Fibroblast of pulmonary artery (primary cell): ENCODE measurements at places on chromosomes 2 and 18.
A peak's percentile ranks its signal among the peaks of the same experiment; 100 is the strongest.

DNA sequence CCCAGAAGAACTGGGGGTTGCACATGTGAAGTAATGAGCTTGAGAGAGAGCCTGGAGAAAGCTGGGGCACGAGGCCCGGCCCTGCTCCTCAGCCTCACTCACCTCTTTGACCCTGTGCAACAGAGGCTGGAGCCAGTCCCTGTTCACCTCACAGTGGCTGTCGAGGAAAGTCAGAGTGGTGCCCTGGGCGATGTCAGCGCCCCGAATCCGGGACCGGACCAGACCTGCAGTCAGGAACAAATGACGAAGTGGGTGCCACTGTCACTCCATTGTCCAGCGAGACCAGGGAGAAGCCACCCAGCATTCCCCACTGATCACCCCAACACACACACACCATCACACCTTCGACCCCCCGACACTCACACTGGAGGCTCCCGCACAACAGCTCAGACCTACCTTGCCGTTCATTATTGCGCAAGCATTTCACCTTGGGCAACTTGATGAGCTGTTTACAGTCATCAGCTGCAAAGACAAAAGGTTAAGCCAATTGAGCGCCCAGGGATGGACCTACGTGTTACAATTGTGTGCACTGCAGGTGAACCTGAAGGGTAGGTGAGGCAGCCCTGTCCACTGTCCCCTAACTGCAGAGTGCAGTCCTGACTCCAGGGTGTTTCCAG lies 148.4 kb upstream of the CAPN13 start:
- DNase-seq, result no peak

GRCh38 chr18:78949216-78949615 lies 30.4 kb upstream of the SALL3 start:
- no peak for DNase-seq

- no peak for DNase-seq
Observed at GRCh38 chr2:14420851-14421250, 211.7 kb upstream of the LRATD1 start.

GRCh38 chr2:60347781-60348180 lies 205.7 kb downstream of the BCL11A start:
- no peak for DNase-seq

GRCh38 chr2:55860832-55861231 lies 62.8 kb downstream of the EFEMP1 start:
- DNase-seq, result no peak

GRCh38 chr2:54047091-54047490 lies 68.3 kb upstream of the ACYP2 start:
- DNase-seq, result no peak

DNA sequence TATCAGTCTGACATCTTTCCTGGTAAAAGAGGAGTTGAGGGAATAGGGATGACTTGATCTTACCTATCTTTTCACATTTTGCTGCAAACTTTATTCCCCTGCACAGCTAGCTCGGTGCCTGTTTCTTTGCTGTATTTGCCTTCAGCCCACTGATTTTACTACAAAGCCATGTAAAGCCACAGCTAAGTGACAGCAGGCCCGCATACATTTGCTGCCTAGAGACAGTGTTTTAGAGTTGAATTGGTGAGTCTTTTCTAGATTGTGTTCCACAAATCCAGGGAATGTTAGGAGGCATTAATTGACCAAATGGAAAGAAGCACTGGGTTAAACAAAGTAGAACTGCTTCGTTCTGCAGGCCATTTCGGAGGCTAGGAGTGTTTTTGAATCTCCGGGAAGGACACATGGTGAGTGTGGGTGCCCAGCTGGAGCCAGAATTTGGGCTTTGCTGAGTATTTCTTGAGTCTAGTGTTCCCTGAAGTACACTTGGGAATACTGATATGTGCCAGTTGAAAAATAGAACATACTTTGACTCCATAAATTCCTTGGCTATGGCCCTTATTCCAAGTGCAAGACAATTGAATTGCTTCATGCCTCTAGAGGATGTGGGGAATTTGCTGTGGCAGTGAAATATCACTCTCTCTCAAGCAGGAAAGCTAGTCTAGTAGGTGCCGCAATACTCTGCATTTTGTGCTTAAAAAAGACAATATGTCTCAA lies 329.8 kb downstream of the PTPRM start:
- peak; percentile 55 for DNase-seq

- DNase-seq, result no peak
Observed at GRCh38 chr2:36515538-36515937, 82.4 kb downstream of the FEZ2 start.

GRCh38 chr2:119753041-119753929 lies 6.4 kb upstream of the PTPN4 start:
- peak; percentile 73 for DNase-seq

DNA sequence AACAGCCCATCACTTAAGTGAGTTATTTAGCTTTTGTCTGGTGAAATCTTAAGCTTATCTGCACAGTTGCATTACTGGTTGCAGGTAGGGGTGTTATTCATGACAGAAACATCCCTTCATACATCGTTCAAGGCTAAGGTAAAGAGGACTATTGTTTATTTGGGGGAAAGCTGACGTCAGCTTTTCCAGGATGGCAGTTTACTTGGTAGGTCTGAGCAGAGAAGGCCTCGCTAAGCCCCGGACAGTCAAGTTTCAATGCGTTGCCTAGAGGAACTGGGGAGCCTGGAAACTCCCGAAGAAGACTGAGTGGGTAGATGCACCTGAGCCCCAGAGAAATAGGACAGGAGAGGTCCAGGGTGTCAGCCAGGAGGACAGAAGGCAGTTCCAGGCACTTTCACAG lies 2.2 kb downstream of the RNU4ATAC start:
- no peak for DNase-seq

- DNase-seq, result no peak
Observed at GRCh38 chr2:101985101-101985792, 6.5 kb upstream of the IL1R2 start.

DNA sequence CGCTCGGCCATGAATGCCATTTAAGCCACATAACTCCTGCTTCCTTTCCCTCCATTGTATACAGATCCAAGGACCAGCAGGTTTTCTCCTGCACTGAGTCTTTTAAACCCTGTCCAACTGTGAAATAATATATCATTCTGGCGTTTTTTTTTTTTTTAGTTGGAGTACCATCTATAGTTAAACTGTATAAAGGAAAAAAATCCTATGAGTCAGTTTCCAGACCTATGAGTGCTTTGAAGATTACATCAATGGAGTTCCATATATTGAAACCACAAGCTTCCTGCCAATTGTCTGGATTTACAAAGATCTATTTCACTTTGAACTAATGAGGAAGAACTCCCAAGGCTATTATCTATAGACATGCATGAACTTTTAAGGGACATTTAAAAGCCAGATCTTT lies 2.4 kb upstream of the MALT1 start:
- peak; percentile 33 for DNase-seq

GRCh38 chr2:238267341-238267710 lies 21.1 kb downstream of the PER2 start:
- DNase-seq, result no peak

DNA sequence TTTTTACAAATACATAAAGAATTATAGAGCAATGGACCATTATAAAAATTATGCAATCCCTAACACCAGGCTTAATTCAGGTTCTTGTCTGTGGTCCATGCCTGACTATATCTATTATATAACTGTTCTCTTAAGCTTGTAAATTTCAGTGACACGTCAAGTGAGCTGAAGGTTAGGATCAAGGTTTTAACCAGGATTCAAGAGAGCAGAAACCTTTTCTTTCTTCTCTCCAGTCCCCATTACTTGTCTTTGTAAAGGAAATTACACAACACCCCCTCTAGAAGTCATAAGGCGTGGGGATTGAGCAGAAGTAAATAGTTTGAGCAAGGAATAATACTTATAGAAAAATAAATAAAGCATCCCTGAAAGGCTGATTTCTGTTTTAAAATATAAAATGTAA lies 122.0 kb downstream of the ZNF521 start:
- peak; percentile 38 for DNase-seq

DNA sequence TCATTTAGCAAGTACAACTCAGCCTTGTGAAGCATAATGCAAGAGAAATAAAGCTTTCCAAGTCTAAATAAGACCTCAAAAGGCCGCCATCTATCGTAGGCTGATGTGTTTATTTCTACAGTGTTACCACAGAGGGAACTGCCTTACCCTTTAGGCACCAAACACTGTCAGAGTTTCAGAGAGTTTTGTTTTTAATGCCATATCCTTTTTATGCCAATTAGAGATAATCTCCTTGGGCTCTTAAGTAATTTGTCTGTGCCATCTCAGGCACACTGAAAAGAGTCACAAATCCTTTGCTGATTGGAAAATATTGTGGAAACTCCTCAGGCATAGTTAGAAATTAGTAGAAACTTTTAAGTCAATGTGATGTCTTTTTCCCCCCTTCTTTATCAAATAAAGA lies 797.1 kb downstream of the SLC4A3 start:
- no peak for DNase-seq

- DNase-seq, result peak; percentile 66
Observed at GRCh38 chr18:54684784-54685183, 93.7 kb downstream of the DYNAP start.

- DNase-seq, result no peak
Observed at GRCh38 chr2:70938586-70938950, 2.9 kb downstream of the ATP6V1B1 start.

- no peak for DNase-seq
Observed at GRCh38 chr2:181680055-181680936, at the start of gene NEUROD1. NEUROD1 (minus strand) TSS chr2:181680517; CDS start chr2:181678860, 1,657 bp downstream.

- DNase-seq, result no peak
Observed at GRCh38 chr18:57086163-57086562, 60.7 kb upstream of the BOD1L2 start.

- peak; percentile 29 for DNase-seq
Observed at GRCh38 chr2:201432621-201433393, 18.5 kb downstream of the TRAK2 start.

DNA sequence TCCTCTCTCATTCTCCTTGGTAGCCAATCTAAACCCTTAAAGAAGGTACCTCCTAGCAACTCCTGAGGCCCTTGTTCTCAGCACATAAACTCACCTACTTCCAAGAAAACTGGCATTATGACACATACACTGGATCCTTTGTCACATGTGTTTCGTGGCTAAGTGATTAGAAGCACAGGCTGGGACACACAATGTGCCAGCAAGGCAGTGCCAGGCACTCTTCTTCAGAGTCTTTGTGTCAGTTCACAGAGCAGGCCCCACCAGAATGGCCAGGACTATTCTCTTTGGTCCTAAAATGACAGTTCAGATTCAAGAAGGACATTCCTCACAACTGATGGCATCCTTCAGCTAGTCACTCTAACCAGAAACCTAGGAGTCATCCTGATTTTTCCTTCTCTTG lies 40.3 kb downstream of the SMC6 start:
- DNase-seq, result no peak

DNA sequence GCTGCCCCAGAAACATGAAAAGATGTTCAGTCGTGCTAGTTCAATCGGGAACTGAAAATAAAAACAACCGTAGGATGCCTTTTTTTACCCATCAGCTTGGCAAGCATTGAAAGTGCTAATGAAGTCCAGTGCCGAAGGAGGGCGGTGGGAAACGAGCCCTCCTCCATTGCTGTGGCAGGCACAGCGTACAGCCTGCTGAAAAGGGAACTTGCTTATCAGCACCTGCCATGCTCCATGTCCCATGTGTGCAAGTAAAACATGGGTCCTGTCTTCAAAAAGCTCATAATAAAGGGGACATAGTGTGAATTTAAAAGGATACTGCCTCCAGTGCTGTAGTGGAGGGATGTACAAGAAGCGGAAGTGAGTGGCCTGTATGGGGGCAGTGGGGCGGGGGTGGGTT lies 82.4 kb downstream of the ARMC9 start:
- DNase-seq, result no peak

DNA sequence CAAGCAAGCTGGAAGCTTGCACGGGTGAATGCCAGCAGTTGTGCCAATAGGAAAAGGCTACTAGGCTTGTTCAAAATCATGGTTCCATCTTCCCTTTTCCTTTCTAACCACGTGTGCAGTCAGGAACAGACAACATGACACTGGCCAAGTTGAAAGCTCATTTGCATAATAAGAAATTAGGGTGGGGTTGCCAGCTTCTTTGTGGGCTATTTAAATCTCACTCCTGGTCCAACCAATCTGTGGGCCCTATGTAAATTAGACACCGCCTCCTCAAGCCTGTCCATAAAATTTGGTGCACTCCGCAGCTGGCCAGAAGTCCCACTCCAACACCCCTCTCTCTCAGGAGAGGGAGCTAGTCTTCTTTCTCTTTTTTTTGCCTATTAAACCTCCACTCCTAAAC lies 1948.4 kb upstream of the PIK3C3 start:
- DNase-seq, result no peak

DNA sequence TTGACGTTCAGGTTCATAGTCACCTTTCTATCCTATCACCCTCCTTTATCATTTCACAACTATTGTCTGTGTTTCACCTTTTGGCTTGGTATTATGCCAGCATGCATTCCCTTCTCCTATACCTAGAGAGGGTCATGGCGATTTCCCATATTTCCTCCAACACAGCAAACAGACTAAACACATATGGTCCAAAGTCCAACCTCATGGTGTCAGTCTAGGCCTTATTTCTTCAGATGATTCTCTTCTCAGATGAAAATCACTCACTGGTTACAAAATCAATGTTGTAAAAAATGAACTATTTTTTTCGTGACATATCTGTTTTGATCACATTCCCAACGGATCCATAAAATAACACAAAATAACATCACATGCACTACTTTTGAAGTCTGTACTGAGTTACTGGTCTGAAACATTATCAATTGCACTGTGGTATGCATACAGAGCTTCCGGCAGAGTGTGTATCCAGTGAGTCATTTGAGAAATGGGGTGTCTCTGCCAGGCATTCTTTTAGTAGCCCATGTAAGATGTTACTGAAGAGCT lies 204.8 kb upstream of the GALNT5 start:
- DNase-seq, result peak; percentile 90

DNA sequence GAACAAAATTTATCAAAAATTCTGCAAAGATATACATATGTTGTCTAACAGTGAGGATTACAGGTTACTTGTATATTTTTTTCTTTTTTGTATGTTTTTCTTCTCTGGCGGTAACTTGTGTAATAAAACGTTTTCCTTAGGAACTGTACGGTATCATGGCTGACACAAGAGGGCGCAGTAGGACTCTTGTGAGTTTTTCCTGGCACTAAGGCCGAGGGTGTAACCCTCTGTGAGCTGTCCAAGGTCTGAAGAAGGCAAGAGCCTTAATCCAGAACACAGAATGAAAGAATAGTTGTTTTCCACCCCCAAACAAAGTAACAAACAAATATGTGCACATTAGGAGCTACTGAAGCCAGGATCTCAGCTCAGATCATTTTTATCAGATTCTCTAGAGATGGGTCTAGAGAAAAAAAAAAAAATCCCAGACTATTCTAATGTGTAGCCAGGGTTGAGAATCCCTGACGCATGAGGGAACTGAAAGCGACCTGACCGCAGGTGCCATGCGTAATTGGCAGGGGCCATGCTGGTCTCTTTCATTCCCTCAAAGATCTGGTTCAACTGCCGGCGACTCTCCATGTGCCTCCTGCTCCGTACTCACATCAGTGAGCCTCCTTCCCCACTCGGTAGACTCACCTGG lies 27.0 kb downstream of the TMEM200C start:
- DNase-seq, result peak; percentile 92
